GM20000 (cell line): ENCODE measurements at places on chromosomes 12 and 14.

GRCh38 chr12:124232654-124232987, 62.3 kb upstream of the RFLNA start:
- DNase-seq: no peak

DNA sequence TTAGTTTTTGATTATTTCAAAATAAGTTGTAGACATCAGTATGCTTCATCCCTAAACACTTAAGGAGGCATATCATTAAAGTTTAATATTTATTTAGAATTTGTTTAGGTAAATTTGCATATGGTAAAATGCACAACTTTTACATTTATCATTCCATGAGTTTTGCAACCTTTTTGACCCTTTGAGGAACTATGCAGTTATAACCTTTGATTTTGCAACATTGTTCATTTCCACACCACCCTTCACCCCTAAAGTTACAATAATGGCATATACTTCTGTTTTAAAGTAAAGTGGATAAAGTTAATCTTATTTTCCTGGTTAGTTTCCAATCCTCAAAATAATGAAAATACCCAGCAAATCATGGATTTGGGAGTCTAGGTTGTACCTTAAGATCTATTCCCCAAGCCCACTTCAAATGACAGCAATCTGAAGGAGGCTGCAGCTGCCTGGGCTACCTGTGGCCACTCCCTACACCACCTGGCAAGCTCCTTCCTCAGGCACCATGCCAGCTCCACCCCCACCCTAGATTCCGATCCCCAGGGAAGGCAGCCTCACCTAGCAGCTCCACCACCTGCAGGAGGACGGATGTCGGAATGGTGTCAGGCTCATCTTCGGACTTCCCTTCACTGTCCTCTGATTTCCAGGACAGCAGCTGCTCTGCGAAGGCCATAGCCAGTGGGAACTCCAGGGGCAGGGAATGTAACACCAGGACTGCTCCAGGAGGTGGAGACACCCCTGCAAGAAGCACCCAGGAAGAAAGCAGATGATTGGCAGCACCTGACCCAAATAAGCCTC, 65.1 kb downstream of the TRAFD1 start:
- no peak for DNase-seq

DNA sequence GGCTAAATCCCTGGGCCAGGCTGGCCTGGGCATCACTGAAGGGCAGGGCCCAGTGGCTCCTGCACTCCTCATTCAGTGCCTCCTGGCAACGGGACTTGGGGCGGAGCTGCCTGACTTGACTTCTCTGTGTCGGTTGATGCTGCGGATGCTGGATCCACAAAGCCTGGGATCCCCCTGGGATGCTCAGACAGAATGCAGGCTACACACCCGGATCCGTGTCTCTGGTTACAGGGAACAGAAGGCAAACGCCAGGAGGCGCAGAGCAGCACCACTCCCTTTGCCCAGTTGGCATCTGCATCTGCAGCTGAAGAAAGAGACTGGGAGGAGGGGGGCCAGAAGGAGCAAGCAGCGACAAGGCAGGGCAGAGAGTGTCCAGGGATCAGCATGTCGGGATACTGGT, 154.5 kb upstream of the FKBP4 start:
- DNase-seq: no peak

DNA sequence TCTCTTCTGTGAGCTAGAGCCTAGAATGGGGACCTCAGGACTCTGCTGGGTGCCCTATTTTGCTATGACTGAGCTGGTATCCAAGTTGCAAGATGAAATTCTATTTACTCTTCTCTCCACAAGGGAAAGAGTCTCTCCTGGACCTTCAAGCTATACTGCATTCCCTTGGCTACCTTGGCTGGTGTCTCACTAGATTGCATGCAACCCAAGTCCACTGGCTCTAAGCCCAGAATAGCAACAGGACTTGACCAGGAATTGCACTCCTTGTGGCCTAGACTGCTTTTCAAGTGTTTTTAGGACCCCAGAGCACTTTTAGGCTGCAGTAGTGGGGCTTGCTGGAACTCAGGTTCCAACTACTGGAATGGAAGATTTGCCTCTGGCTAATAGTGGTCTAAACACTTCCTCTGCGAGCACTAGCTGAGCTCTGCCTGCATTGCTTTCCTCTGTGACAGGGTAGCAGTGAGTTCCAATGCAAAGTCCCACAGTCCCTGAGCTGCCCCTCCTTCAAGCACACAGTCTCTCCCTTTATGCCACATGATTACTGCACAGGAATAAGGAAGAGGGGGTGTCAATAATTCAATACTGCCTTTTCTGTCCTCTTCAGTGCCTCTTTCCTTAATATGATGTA, 1009.1 kb upstream of the FLRT2 start:
- DNase-seq: no peak

GRCh38 chr14:33364466-33364865, 425.8 kb downstream of the NPAS3 start:
- no peak for DNase-seq

DNA sequence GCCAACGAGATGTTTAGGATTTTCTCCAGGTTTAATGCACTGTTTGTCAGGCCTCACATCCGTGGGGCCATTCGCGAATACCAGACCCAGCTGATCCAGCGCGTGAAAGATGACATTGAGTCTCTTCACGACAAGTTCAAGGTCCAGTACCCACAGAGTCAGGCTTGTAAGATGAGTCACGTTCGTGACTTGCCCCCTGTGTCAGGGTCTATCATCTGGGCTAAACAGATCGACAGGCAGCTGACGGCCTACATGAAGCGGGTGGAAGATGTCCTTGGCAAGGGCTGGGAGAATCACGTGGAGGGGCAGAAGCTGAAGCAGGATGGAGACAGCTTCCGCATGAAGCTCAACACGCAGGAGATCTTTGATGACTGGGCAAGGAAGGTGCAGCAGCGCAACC, 21.6 kb downstream of the DYNC1H1 start:
- no peak for DNase-seq

DNA sequence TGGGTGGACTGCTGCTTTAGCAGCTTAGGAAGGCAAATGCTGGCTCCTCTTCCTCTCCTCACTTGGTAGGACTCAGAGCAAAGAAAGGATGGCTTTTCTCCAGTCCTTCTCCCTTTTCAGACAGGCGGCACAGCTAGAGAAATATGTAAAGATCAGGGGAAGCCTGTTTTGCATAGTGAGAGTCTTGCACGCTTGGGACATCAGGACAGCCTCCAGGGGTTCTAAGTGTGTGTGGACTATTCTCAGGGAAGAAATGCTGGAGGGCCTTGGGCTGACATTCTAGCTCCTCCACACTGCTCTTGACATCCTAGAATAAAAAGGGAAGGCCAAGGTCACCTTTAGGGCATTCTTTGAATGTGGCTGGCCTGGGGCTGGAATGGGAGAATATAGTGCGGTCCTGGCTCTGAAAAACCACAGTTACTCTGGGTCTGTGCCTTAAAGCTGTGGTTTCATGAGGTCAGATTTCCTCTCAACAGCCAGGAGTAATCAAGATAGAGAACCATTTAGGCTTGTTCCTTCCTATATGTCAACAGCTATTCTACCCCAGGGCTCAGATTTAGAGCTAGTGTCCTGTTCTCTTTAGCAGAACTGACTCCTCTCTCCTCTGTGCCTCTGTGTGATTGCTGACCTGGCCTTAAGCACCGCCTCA, 24.3 kb downstream of the CMA1 start:
- no peak for DNase-seq

- DNase-seq: no peak
These were observed 754 bp downstream of the ACSS3 start for GRCh38 chr12:81078469-81079196.

DNA sequence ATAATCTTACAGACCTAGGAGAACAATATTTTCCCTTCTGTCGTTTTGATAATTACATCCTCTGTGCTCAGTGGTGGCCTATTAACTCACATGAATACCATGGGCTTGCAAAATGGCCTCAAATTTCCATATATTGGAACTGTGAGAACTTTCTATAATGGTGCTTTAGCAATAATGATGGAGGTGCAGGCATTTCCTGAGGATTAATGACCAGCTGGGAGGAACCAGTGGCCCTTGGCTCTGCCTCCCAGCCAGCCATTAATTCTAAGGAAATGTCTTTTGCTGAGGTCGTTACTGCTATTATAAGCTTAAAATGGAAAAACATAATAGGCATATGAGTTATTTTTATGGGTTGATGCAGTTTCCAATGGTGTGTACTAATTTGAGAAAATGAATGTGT, 33.6 kb downstream of the HMGA2 start:
- no peak for DNase-seq

DNA sequence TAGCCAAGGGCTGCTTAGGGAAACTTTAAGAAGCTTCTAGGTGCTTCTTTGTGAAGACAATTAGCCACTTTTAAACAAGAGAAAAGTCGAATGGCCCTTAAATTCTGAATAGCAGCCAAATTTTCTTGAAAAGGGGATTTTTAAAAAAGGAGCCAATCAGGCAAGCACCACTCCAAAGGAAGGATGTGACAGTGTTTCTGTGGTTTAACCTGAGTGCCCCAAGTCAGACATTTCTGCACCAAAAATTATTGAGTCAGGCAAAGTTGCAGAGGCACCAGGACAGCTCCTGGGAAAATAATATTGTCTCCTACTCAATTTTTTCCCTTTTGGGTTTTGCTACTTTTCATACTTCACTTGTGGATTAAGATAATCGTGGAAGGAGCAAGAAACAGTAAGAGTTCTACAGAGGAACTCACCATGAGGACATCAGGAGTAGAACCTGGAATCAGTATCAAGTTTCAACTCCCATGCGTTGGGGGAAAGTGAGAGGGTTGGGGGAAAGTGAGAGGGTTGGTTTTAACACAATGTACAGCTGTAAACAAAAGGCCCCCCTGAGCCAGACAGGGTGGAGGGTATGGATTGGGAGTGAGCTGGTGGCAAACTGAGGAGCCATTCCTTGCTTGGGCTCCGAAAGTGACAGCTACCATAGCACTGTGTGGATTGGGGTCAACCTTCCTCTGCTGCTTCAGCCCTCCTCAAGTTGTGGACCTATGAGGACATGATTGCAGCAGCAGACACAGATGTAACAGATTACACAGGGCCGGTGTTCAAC, 90.8 kb downstream of the SLC38A1 start:
- DNase-seq: peak; percentile 13

GRCh38 chr12:19643635-19644034, 204.3 kb downstream of the AEBP2 start:
- no peak for DNase-seq

DNA sequence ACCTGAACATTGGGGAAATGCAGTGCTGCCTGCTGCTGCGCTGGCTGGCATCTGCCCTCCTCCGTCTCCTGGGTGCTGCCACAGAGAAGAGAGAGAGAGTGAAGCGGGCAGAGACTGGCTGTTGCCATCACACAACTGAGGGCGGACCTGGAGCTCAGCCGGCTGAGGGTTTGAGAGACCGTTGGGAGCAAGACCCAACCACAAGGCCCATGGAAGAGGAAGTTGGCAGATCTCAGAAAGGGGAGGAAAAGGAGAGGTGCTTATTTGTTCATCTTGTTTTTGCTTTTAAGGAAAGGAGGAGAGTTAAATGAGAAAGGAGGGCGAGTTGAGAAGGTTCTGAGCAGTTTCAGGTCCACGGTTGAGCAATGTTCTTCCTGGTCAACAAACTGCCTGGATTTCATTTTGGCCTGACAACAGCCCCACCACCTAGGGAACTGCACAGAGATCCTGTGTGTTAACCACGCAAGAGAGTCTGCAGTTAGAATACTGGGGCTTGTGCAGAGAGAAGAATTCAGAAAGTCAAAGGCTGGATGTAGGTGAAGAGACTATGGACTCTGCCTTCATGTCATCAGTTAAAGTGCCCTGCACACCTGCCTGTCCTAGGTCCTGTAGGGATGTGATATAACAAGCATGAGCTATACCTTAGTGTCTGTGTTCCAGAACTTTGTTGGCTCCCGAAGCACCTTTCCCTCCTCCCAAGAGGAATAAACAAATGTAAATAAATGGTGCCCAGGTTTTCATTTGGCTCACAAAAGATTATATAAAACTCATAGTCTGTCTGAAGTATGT, 124.6 kb downstream of the ETV6 start:
- DNase-seq: no peak

- no peak for DNase-seq
These were observed 463.5 kb upstream of the PDE3A start for GRCh38 chr12:19904819-19905218.

- DNase-seq: no peak
These were observed 143.5 kb downstream of the RIMBP2 start for GRCh38 chr12:130572553-130572952.

DNA sequence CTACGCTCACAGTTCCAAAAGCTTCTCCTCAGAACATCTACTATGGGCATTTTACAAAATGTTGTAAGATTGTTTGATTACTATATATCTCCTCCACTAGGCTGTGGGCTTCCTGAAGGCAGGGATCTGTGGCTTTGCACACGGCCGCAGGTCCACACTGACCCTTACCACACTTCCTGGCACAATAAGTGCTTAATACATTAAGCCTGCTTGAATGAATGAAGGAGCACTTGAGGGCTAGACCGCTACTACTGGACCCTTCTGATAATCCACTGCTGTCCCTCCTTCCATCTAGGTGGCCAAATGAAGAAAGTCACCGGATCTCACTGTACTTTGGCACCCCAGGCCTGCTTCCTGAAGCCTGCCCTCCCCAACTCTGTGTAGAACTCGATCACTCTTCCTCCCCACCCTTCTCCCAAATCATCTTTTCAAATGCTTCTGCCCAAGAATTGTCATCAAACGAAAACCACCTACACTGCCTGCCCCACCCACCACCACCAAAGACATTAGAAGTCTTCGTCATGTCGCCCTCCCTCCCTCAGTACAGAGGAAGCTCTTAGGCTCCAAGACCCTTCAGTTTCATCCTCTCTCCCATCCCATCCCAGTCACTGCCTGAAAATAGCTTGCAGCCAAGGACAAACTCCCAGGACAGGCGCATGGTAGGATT, 596 bp upstream of the ZBTB39 start:
- no peak for DNase-seq

DNA sequence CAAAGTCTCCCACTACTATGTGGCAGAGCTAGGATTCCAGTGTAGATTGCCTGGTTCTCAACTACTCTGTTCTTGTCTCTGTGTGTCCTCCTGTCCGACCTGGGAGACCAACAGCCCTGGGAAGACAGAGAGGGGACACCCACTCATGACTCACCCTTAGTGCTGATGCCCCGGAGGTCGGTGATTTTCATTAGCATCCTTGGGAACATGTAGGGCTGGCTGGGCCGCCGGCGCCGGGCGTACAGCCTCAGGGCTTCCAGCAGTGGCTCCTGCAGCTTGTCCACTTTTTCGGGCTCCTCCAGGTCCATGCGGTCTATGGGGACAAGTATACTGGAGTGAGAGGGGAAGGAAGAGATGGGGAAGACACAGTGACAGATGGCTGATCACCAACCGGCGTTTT, 5.9 kb upstream of the ITGB7 start:
- DNase-seq: no peak

DNA sequence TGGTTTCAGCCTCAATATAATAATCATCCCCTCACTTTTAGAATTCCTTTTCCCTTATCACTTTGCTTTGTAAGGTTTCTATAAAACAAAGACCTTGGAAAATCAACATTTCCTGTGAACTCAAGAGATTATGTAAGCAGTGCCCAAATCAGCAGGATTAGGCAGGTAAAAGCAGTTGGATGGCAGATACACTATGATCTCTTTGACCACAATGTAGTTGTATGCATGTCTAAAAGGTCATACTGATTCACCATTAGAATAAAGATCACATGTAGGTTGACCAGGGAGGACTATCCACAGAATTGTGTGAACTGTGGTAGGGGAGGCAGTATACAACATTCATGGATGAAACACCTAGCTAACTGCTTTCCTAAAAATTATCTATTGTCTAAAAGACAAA, 57.5 kb downstream of the DENND5B start:
- no peak for DNase-seq
